ENCODE measurements at places on chromosomes 6 and 20.
A peak's percentile ranks its signal among the peaks of the same experiment; 100 is the strongest.

DNA sequence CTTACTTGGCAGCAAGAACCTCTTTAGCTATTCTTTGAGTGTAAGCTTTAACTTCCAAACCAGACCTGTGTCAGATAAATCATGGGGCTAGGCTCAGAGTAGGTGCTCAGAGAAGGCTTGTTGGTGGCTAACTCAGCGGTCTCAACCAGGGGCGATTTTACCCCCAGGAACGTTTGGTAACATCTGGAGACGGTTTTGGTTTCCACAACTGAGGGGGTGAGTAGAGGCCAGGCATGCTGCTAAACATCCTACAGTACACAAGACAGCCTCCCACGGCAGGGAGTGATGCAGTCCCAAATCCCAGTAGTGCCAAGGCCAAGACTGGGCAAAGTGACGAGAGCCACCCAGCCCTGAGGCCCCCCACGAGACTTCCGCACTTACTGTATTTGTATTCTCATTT is 59.2 kb downstream of the RAB44 start:
- H3K4me3 ChIP-seq, result no peak overlapping the region
- peaks cover 2% of the 10 kb centered on the region for H3K36me3 ChIP-seq
- H3K27me3 ChIP-seq, result peaks cover 2% of the 10 kb centered on the region
- H3K27ac ChIP-seq, result peak overlapping the region; percentile 75
- peaks cover 69% of the 10 kb centered on the region for H3K4me1 ChIP-seq
- DNase-seq, result no peak

DNA sequence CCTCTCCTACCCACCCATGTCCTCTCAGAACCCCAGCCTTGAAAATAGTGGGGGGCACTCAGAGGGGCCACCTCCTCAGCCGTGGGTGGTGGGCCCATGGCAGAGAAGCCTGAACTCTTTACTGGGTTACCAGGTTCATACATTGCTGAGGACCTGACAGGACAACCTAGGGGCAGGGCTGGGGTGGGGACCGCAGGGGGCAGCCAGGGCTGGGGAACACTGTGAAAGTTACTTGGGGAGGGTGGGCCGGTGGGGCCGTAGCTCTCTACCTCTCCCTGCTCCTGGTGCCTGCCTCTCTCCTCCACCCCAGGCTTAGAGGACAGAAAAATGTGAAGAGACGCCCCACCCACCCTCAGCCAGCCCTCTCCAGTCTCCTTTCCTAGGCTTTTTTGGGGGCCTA is 15.4 kb downstream of the MDFI start:
- no peaks in the 10 kb centered on the region for H3K36me3 ChIP-seq
- H3K27ac ChIP-seq, result no peak overlapping the region
- no peaks in the 10 kb centered on the region for H3K4me1 ChIP-seq
- H3K27me3 ChIP-seq, result no peaks in the 10 kb centered on the region
- no peak for DNase-seq

- DNase-seq, result no peak
- H3K4me3 ChIP-seq, result no peak overlapping the region
- no peaks in the 10 kb centered on the region for H3K36me3 ChIP-seq
- H3K27ac ChIP-seq, result no peak overlapping the region
- peaks cover 41% of the 10 kb centered on the region for H3K27me3 ChIP-seq
Measured at GRCh38 chr6:167856999-167857660, 30.4 kb downstream of the AFDN start.

DNA sequence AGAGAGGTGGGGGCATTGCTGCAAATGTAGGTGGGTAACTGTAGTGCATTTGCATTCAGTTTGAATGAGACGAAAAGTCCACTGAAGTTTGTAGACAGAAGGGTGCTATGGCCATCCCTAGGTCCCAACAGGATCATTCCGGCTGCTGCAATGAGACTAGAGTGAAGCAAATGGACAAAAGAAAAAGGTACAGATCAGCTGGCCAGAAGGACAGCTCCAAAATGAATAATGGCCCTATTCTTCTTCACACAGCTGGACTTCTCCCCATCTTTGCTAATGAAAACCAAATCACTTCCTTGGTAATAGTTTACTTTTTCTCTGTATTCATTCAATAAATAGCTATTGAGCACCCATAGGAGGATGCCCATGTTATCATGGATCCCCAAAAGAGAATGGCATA is 56.4 kb upstream of the TPD52L1 start:
- no peaks in the 10 kb centered on the region for H3K36me3 ChIP-seq
- no peaks in the 10 kb centered on the region for H3K4me1 ChIP-seq

DNA sequence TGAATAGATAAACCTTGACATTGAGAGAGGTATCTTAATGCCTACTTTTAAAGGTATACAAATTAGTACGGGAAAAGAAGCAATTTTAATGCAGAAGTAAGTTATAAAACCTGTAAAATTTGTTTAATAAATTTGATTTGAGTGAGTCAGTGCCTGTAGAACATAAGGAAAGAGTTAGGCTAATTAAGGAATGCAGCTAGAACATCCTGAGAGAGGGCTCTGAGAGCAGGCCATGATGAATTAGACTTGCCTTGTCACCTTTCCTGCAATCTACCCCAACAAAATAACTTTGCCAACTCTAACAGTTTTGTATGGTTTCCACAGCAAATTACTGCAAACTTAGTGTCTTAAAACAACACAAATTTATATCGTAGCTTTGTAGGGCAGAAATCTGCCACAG is 700.8 kb downstream of the RFPL4B start:
- H3K4me1 ChIP-seq, result no peaks in the 10 kb centered on the region
- H3K4me3 ChIP-seq, result no peak overlapping the region
- no peak overlapping the region for H3K27ac ChIP-seq
- DNase-seq, result no peak

GRCh38 chr20:56925831-56926170 is 296.7 kb downstream of the TFAP2C start:
- no peak for DNase-seq
- H3K27ac ChIP-seq, result no peak overlapping the region
- peaks cover 62% of the 10 kb centered on the region for H3K27me3 ChIP-seq
- no peaks in the 10 kb centered on the region for H3K36me3 ChIP-seq

- no peaks in the 10 kb centered on the region for H3K27me3 ChIP-seq
- DNase-seq, result no peak
- no peak overlapping the region for H3K4me3 ChIP-seq
- no peak overlapping the region for H3K27ac ChIP-seq
Measured at GRCh38 chr6:35293681-35294080, 3.9 kb upstream of the DEF6 start.

DNA sequence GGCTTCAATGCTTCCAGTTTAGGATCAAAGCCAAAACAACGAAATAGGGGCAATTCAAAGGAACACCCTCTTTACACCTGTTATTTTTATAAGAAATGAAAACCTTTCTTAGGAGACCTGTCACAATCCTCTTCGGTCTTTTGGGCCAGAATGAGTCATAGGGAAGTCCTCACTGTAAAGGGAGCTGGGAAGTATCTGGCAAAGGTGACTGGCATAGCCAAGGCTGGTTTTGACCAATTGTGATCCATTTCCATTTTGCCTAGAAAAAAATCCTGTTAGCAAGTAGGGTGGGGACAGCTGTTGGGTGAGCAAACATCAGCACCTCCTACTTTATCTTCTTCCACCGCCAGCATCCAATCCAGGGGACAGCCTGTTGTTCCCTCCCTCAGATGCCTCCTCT is 343.2 kb upstream of the SULF2 start:
- peaks cover 6% of the 10 kb centered on the region for H3K27me3 ChIP-seq
- no peaks in the 10 kb centered on the region for H3K36me3 ChIP-seq
- H3K4me1 ChIP-seq, result no peaks in the 10 kb centered on the region

DNA sequence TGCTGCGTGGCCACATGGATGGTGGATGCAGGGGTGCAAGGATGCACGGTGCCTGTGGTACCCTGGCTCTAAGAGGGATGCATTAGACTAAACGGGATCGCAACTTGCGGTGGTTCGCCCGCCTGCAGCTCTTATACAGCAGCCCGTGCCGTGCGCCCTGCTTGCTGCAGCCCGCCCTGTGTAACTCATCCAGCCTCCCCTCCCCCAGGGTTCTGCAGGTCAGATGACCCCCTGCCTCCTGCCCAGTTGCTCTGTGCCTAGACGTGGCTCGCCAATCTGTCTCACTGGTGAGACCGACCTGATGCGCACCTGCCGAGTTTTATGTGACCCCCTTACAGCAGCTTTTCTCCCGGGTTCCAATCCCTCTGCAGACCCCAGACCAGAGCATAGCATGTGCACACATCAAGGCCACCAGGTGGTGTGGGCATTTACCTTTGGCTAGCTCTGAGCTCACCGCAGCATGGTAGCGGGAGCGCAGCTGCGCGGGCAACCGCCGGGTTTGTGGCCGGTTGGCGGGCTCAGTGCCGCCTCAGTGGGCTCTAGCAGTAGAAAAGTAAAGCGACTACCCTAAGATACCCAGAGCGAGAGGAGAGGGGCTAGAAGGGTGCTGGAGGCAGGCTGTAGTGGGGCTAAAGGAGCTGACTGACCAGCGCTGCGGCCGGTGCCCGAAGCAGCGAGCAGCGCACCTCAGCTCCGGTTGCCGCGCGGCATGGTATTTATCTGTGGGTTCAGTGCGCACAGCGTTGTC is 693 bp upstream of the GNAS-AS1 start:
- H3K4me1 ChIP-seq, result peaks cover 64% of the 10 kb centered on the region
- H3K27ac ChIP-seq, result no peak overlapping the region
- H3K27me3 ChIP-seq, result peaks cover 50% of the 10 kb centered on the region
- no peaks in the 10 kb centered on the region for H3K36me3 ChIP-seq

- no peaks in the 10 kb centered on the region for H3K27me3 ChIP-seq
- peaks cover 24% of the 10 kb centered on the region for H3K4me1 ChIP-seq
- no peak for DNase-seq
- H3K4me3 ChIP-seq, result no peak overlapping the region
- no peak overlapping the region for H3K27ac ChIP-seq
- no peaks in the 10 kb centered on the region for H3K36me3 ChIP-seq
Measured at GRCh38 chr6:121652726-121653623, 217.5 kb downstream of the GJA1 start.
